ENCODE measurements at places on chromosomes 6 and 20.
A peak's percentile ranks its signal among the peaks of the same experiment; 100 is the strongest.

DNA sequence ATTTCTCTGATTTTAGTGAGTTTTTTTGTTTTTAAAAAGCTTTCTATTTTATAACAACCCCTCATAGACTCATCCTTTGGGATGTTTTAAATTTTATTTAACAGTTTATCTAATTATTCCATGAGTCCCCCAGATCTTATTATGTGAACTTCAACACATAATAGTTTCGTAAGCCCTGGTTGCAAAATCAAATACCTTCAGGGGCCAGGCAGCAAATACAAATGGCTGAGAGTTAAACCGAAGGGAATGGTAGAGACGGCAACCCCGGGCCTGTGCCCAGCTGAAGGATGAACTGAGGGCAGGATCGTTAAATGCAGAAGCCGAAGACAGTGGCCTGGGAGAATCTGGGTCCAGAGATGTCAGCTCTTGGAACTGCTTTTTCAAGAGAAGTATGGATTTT, 88.4 kb downstream of the RTN4IP1 start:
- no peak for DNase-seq

DNA sequence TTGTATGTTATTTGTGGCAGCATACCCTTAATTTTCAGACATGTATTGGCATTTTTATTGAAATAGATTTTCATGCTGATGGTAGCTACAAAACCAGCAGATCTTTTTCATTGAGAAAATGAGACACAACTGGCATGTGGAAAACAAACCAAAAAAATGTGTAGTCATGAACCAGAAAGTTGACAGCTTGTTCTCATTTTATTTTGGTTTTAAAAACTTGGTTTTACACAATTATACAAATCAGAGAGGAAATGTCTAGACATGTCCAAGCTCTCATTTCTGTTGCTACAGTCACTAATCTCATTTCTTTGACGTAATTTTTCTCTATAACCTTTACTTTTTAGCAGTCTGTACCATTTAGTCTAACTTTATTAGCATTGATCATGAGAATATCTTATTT, 85.4 kb downstream of the GRIK2 start:
- DNase-seq: no peak

GRCh38 chr20:62819494-62820174, 2.8 kb downstream of the COL9A3 start:
- DNase-seq: no peak

DNA sequence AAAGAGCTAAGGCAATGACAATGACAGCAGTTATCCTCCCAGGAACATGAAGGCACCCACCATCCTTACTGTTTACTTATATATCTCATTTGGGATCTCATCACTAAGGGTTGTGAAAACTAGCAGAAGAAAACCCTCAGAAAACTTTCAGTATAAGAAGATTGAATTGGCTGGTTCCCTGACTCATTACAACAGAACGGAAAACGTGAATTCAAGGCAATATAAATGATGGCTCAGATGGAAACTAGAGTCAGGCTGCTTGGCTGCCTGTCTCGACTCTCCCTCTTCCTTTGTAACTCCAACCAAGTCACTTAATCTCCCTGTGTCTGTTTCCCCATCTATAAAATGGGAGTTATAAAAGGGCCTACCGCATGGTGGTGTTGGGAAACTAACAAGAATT, 387.1 kb upstream of the JARID2 start:
- DNase-seq: no peak

DNA sequence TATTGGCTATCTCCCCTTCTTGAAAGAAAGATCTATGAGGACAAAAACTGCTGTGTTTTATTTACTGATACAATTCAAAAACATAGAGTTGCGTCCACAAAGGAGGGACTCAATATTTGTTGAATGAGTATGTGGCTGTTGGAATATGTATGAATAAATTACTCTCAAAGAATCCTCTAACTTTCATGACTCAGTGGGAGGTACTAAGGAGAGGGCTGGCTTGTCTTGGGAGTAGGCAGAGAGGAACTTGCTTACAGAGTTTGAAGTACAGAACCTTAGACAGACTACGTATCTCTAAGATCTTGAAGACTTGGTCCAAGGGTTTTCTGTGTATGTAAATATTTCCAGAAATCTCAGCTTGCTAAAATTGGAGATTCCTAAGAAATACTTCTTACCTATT, 504.0 kb upstream of the PTCHD4 start:
- DNase-seq: no peak

DNA sequence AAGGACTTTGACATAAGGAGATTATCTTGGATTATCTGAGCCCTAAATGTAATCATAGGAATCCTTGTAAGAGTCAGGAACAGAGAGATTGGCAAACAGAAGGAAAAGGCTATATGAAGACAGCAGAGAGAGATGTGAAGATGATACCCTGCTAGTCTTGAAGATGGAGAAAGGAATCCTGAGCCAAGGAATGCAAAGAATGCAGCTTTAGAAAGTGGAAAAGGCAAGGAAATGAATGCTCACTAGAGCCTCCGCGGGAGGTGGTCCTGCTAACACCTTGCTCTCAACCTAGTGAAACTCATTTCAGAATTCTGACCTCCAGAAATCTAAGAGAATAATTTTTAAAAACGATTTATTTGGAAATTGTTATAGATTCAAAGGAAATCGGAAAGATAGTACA, 117.1 kb downstream of the TBXT start:
- no peak for DNase-seq

GRCh38 chr20:9532069-9532838, 17.9 kb downstream of the LAMP5 start:
- no peak for DNase-seq

GRCh38 chr6:131124336-131125071, 10.8 kb upstream of the AKAP7 start:
- DNase-seq: no peak

- no peak for DNase-seq
Measured at GRCh38 chr6:56693246-56693607, 50.5 kb upstream of the DST start.

GRCh38 chr6:67736161-67736560, 898.9 kb upstream of the ADGRB3 start:
- no peak for DNase-seq

- DNase-seq: no peak
Measured at GRCh38 chr6:42758756-42759430, 13.0 kb upstream of the TBCC start.

DNA sequence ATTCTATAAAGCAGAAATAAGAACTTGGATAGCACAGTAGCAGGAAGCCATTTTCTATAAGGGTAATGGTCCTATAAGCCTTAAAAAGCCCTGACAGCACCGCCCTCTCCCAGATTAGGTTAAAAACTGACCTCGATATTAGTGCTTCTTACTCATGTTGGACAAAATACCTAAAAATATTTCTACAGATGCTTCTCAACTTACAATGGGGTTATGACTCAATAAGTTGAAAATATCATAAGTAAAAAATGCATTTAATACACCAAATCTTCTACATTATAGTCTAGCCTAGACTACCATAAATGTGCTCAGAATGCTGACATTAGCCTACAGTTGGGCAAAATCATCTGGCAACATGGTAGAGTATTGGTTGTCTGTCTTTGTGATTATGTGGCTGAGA, 70.3 kb downstream of the SESN1 start:
- no peak for DNase-seq

- peak; percentile 35 for DNase-seq
Measured at GRCh38 chr6:34370361-34370760, 22.1 kb downstream of the NUDT3 start.

DNA sequence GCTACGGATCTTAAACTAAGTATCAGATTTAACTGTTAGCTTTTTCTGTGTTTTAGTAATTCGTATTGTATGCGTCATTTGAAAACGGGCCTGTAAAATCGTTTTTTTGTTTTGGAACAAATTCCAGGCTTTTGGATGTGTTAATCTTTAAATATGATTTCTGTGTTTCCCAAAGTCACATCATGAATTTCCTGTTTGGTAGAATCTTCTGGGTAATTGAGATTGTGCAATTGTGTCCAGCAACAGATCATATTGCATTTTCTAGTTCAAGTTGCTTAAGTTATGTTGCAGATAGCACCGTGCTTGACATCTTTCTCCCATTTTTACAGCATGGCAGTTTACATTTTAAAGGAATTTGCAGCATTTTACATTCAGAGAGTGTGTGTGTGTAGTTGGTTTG, 1.9 kb downstream of the MAPK14 start:
- no peak for DNase-seq

GRCh38 chr6:157227202-157228166, 95.8 kb downstream of the TMEM242 start:
- DNase-seq: peak; percentile 74

DNA sequence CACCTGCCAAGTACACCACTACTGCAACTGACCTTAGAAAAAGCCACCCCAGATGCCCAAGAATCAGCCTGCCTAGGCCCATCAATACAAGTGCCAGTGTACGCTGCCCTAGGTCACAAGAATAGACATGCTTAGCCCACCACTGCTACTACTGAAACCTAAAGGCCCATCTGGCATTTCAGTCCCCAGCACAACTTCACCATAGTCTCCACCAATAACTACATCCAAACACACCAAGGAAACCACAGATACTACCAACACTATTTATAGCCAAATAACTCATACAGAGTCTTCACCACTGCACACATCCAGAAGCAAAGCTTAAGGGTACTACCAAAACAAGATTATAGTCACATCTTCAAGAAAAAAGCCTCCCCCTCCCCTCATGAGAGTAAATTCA, 28.2 kb downstream of the TREML4 start:
- no peak for DNase-seq

- no peak for DNase-seq
Measured at GRCh38 chr20:25309395-25310267, 61.7 kb downstream of the PYGB start.

DNA sequence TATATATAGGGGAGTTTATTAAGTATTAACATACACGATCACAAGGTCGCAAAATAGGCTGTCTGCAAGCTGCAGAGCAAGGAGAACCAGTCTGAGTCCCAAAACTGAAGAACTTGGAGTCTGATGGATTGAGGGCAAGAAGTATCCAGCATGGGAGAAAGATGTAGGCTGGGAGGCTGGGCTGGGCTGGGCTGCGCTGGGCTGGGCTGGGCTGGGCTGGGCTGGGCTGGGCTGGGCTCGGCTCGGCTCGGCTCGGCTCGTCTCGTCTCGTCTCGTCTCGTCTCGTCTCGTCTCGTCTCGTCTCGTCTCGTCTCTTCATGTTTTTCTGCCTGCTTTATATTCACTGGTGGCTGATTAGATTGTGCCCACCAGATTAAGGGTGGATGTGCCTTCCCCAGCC, 238.6 kb downstream of the GRM1 start:
- DNase-seq: no peak

- DNase-seq: no peak
Measured at GRCh38 chr6:16477367-16478149, 239.2 kb downstream of the GMPR start.

GRCh38 chr20:24620937-24621519, 151.6 kb downstream of the SYNDIG1 start:
- DNase-seq: no peak

DNA sequence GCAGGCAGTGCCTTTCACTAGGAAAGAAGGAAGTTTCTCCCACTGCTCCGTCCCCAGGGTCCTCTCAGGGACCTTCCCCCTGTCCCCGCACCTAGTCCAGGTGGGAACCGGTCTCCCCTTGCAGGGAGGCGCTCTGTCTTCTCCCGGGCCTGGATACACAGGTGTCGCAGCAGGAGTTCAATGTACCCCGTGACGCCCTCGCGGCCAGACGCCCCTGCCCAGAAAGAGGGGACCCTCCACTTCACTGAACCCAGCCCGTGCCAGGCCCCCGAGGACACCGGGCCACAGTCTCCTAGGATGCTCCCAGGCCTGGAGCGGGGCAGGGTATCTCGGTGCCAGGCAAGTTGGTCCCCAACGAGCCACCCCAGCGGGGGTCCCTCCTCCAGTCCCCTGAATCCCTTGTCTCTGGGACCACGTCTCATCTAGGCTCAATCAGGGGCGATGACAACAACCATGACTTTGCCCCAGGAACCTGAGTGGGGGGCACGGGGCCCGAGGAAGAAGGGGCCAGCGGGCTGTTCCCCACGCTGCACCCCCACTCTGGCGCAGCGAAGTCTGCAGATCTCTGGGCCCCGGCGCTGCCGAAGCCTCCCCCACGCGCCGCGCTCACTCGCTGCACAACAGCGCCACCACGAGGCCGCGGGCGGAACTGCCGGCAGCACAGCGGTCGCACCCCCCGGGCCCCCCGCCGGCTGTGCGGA, 103.0 kb downstream of the EDN3 start:
- DNase-seq: peak; percentile 91

DNA sequence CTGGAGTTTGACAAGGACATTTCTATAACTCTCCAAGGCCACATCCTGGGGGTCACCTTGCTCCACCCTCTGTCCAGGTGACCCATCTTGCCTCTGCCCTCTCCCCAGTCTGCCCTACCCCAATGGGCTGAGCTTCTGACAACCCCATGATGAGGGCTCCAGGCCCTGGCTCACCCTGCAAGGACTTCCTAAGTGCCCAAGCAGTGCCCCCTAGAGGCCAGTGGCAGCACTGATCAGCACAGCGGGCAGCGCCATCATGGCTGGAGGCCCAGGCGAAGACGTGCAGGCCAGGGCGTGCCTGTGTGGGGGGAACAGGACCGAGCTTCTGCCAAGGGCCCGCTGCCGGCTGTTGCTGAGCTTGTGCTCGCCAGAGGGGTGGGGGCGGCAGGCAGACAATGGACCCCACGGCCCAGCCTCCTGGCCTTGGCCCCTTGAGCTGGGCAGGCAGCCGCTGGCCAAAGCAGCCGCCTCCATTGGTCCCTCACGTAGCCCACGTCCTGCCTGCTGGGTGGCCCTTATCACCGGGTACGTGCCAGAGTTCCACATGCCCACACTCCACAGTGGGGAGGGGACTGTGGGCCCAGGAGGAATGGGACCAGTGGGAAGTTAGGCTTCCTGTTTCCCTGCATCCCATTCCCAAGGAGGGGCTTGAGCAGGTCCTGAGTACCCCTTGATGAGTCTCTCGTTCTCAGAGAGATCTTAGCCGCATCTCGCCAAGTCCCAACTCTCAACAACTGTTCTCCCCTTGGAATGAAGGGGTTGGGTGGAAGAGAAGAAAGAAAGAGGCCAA, 64.3 kb downstream of the MRPL14 start:
- DNase-seq: no peak

DNA sequence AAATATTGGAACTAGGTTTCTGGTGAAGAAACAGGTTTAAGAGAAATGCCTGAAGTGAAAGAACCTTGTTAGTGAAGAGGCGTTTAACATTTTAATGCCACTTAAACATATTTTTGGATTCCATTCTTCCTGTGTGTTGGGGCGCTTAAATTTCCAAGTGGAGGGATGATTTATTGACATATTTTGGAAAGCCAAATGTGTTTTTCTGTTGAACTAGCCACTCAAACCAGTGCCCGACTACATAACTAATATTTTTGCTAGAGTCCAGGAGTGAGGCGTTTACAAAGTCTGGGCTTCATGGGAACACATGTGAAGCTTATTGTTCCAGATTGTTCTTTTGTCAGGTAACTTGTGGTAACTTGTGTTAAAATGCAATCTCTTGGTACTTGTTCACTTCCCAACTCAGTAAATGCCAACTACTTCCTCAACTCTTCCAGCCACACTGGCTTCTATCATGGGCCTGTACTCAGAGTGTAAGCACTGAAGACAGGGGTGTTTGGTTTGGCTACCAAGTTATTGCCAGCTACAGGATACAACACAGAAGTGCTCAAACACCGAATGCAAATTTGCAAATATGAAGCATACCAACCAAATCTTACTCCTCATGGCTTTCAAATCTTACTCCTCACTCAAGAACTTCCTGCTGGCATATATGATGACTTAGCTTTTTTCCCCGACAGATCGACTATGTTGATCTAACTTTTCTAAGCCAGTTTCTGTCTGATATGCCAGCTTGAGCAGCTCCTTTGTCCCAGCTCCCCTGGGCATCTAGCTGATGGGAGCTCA, 2.0 kb upstream of the ZNFX1 start:
- DNase-seq: peak; percentile 12

GRCh38 chr6:35677456-35677855, 11.3 kb downstream of the FKBP5 start:
- DNase-seq: no peak

All from mesenteric fat pad (tissue), 1 donor.